ENCODE measurements at places on chromosomes 6 and 20. TPM values are rescaled to one million over a fixed set of nuclear protein-coding genes. Genes with fewer than 3 reads are reported as not detected.

The CST9 gene
- total RNA-seq: not detected

The MYH7B gene
- total RNA-seq: 0.40 TPM

The SUPT3H gene
- 15.5 TPM for total RNA-seq

The MAP7 gene
- 2.1 TPM for total RNA-seq

The NCR2 gene
- total RNA-seq: not detected

The PHF20 gene
- total RNA-seq: 54.3 TPM

The CD109 gene
- 13.2 TPM for total RNA-seq

The NINL gene
- total RNA-seq: 4.1 TPM

The CTAGE9 gene
- total RNA-seq: not detected

The LGSN gene
- total RNA-seq: not detected

DNA sequence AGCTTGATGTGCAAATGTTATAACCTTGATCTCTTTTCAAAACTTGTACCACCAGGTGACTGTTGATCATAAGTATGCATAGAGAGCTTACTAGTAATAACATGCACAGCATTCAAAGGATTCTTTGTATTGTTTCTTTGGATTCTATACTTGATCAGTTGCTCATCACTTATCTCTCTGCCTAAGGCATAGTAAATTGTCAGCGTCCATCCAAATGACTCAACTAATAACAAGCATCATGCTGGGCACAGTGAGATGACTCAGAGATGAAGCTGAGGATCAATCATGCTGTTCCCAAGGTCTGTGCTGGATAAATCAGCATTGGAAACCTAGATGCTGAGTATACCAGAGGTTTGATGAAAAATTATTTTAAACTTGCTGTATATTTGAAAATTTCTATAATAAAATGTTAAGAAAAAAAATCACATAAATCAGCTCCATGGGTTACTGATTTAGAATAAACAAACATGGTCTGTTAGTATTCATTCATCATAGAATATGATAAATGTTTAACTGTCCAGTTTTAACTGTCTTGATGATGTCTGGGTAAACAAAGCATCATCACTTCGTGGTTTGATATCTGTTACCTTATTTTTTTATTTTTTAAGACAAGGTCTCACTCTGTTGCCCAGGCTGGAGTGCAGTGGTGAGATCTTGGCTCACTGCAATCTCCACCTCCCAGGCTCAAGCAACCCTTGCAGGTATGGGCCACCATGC lies 45.6 kb upstream of the SGK1 start:
- H3K4me1 ChIP-seq: peaks cover 2% of the 10 kb centered on the region
- DNase-seq: no peak
- H3K4me3 ChIP-seq: no peak overlapping the region
- H3K27ac ChIP-seq: no peak overlapping the region
- H3K27me3 ChIP-seq: no peaks in the 10 kb centered on the region
- no peaks in the 10 kb centered on the region for H3K36me3 ChIP-seq

DNA sequence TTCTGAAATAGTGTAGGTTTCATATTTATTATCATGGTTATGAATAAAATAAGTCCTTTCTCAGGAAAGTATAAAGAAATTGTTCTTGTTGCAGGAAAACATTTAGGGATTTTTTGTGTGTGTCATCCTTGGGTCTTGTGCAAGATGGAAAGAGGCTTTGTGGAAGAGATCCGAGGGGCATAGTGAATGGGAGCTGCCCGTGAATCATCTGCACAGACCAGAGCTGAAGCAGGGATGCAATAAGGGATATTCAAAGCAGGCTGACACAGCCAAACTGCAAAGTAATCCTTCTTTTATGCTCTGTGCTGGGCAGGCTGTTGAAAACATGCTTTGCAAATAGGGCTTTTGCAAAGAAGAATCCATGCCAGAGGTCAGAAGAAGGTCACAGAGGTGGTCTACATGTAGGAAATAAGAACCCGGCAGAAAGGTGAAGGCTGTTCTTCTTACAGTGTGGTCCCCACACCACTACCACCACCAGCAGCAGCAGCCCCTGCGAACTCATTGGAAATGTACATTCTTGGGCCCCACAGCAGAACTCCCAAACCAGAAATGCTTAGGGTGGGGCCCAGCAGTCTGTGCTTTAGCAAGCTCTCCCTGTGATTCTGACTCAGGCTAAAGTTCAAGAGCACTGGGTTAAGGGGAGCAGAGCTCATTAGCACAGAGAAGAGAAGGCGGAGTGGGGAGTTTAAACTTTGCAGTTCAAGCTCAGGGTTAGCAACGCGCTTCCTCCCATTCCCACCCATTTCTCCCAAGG lies 237.6 kb downstream of the QKI start:
- no peak overlapping the region for H3K27ac ChIP-seq
- no peaks in the 10 kb centered on the region for H3K36me3 ChIP-seq
- H3K4me3 ChIP-seq: no peak overlapping the region
- H3K4me1 ChIP-seq: no peaks in the 10 kb centered on the region
- no peak for DNase-seq

- no peak overlapping the region for H3K27ac ChIP-seq
- H3K4me3 ChIP-seq: no peak overlapping the region
- H3K36me3 ChIP-seq: no peaks in the 10 kb centered on the region
- H3K4me1 ChIP-seq: peaks cover 4% of the 10 kb centered on the region
- H3K27me3 ChIP-seq: peaks cover 15% of the 10 kb centered on the region
- DNase-seq: peak; percentile 55
These were observed 36.2 kb upstream of the DSP start for GRCh38 chr6:7505189-7505699.

DNA sequence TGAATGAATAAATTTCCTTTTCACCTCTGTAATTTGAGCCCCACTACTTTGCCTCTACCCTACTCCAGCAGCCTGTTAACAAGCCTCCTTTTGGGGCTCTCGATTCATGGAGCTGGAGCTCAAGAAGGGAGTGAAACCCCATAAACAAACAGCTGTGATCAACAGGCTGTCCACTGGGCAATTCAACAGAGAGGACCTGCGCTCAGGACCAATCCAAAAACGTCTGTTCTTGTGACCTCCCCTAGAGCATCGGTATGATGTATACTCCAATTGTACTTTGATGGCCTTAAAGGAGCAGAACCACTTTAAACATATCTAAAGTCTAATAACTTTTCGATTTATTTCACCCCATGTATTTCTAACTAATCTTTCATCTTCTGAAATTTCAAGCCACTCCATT lies 37.4 kb downstream of the HIVEP2 start:
- H3K27me3 ChIP-seq: no peaks in the 10 kb centered on the region
- peaks cover 27% of the 10 kb centered on the region for H3K36me3 ChIP-seq
- H3K4me3 ChIP-seq: peak overlapping the region; percentile 75
- H3K27ac ChIP-seq: peak overlapping the region; percentile 95
- DNase-seq: peak; percentile 48
- H3K4me1 ChIP-seq: peaks cover 79% of the 10 kb centered on the region

- H3K36me3 ChIP-seq: no peaks in the 10 kb centered on the region
- no peaks in the 10 kb centered on the region for H3K4me1 ChIP-seq
- peaks cover 13% of the 10 kb centered on the region for H3K27me3 ChIP-seq
- H3K27ac ChIP-seq: no peak overlapping the region
These were observed 199.0 kb downstream of the SOD2 start for GRCh38 chr6:159493898-159494585.

GRCh38 chr6:3306848-3307247 lies 48.1 kb downstream of the PSMG4 start:
- H3K27me3 ChIP-seq: no peaks in the 10 kb centered on the region
- H3K27ac ChIP-seq: no peak overlapping the region
- no peak for DNase-seq
- H3K4me3 ChIP-seq: no peak overlapping the region

DNA sequence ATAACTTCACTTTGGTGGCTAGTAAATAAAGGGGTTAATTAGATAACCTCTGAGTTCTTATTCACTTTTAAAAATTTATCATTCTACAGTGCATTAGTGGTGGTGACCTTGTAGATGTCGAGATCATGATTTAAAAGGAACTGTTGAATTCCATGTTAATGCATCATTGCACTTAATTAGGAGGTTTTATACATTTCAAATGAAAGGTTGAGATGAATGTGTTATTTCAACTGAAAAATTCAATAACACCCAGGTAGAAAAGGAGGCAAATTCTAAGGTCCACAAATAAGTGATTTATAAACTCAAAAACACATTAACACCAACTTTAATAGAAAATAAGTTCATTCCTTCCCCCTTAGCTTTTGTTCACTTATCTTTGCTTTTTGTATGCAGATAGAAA lies 58.3 kb upstream of the TMEM170B start:
- no peaks in the 10 kb centered on the region for H3K36me3 ChIP-seq
- H3K4me1 ChIP-seq: no peaks in the 10 kb centered on the region
- H3K27me3 ChIP-seq: peaks cover 6% of the 10 kb centered on the region
- no peak overlapping the region for H3K4me3 ChIP-seq
- DNase-seq: no peak

- no peaks in the 10 kb centered on the region for H3K27me3 ChIP-seq
- H3K27ac ChIP-seq: peak overlapping the region; percentile 75
- no peak for DNase-seq
- H3K36me3 ChIP-seq: peaks cover 52% of the 10 kb centered on the region
- H3K4me1 ChIP-seq: peaks cover 76% of the 10 kb centered on the region
These were observed 7.4 kb downstream of the SNX9 start for GRCh38 chr6:157830354-157831017.

DNA sequence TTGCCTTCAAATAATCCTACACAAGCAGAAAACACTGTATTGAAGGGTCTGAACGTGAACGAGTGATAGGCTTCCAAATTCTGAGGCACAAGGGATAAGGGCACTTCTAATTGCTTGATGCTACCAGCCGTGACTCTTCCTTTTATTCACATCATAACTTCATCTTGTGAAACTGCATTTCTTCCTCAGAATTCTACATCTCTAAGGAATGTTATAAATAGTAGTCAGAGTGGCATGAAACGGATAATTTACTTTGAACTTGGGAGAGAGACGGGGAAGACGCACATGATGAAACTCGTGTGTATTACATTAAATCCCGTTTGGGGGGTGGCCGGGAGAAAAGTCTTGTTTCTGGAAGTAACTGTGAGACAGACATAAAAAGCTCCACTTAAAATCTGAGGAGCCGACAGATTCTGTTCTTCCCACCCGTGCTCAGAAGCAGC lies 754 bp downstream of the HDDC2 start:
- peak overlapping the region; percentile 98 for H3K27ac ChIP-seq
- H3K27me3 ChIP-seq: no peaks in the 10 kb centered on the region
- peaks cover 46% of the 10 kb centered on the region for H3K36me3 ChIP-seq
- peak overlapping the region; percentile 94 for H3K4me3 ChIP-seq

GRCh38 chr6:41061196-41061726 lies 8.3 kb downstream of the APOBEC2 start:
- DNase-seq: no peak
- no peaks in the 10 kb centered on the region for H3K27me3 ChIP-seq
- H3K4me3 ChIP-seq: no peak overlapping the region
- peaks cover 27% of the 10 kb centered on the region for H3K36me3 ChIP-seq
- H3K27ac ChIP-seq: no peak overlapping the region

- no peaks in the 10 kb centered on the region for H3K4me1 ChIP-seq
- no peaks in the 10 kb centered on the region for H3K36me3 ChIP-seq
- no peak overlapping the region for H3K4me3 ChIP-seq
These were observed 294.4 kb upstream of the CDH4 start for GRCh38 chr20:60957621-60958020.

DNA sequence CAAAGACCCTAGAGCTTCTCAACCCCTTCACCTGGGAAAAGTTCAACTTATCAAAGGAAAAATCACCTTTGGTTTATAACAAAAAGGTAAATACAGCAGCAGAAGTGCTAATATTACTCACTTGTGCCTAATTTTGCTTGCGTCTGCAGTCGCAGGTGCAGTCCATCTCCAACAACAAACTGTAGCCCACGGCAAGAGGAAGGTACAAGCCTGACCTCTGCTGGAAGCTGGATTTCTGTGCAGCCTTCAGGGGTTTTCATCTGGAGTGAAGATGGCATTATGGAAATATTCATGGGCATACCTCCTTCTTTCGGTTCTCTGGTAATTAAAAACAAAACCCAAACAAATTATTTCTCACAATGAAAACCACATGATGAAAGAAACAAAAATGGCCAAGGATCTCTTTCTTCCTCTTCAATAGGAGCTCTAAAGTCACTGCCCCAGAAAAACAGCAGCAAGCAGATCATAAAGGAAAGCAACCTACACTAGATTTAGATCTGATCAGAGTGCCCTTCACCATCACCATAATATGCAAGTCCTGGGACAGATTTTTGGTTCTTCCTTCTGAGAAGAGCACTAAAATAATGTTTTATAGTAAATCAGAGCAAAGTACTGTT lies 7.8 kb downstream of the UBE3D start:
- peaks cover 3% of the 10 kb centered on the region for H3K4me1 ChIP-seq
- no peak overlapping the region for H3K4me3 ChIP-seq
- H3K36me3 ChIP-seq: peaks cover 25% of the 10 kb centered on the region
- H3K27me3 ChIP-seq: no peaks in the 10 kb centered on the region

GRCh38 chr6:111231090-111231459 lies 143.8 kb downstream of the SLC16A10 start:
- no peaks in the 10 kb centered on the region for H3K36me3 ChIP-seq
- no peaks in the 10 kb centered on the region for H3K4me1 ChIP-seq
- H3K27me3 ChIP-seq: no peaks in the 10 kb centered on the region
- no peak overlapping the region for H3K4me3 ChIP-seq
- no peak for DNase-seq
- no peak overlapping the region for H3K27ac ChIP-seq

- peak overlapping the region; percentile 45 for H3K27ac ChIP-seq
- peaks cover 9% of the 10 kb centered on the region for H3K36me3 ChIP-seq
- peaks cover 58% of the 10 kb centered on the region for H3K4me1 ChIP-seq
- H3K27me3 ChIP-seq: peaks cover 36% of the 10 kb centered on the region
These were observed 1.8 kb upstream of the PRDM1 start for GRCh38 chr6:106084106-106084988.

DNA sequence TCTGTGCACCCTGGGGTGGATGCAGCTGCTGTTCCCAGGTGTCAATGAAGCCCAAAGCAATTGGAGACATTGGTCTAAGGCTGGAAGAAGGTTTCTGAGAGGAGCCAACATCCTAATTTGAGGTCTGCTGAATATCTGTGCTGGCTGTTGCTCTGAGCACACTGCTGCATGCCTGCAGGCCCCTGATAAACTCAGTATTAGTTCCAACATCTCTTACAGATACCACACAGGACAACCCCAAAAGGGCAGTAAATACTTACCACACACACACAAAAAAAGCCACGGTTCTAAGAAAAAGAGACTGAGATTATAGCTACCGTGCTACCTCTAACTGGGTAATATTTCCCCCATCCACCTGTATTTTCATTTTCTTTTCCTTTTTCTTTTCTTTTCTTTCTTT lies 164.3 kb upstream of the SOX4 start:
- peaks cover 13% of the 10 kb centered on the region for H3K27me3 ChIP-seq
- no peak overlapping the region for H3K27ac ChIP-seq
- DNase-seq: no peak
- H3K4me3 ChIP-seq: no peak overlapping the region

Data from activated CD4-positive, alpha-beta T cell treated with anti-CD3 and anti-CD28 coated beads for 36 hours (primary cell).